ENCODE measurements at places on chromosomes 5 and 9.

DNA sequence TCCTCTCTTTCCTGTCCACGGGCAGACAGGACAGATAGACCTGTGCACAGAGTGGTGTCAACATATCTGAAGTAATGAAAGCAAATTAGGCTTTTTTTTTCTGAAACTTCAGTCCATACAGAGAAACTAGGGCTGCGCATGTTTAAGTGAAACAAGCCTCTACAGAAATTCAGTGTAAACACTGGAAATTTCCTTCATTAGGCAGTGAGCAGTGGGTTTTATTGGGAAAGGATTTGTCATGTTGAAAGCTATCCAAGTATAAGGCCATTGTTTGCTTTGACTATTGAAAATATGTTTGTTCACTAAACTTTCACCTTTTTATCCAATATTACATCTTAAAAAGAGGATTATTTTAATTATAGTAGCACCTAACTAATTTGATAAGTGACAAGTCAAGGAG is 161.2 kb downstream of the AOPEP start:
- DNase-seq: no peak

GRCh38 chr5:68303038-68303738 is 87.6 kb downstream of the PIK3R1 start:
- DNase-seq: peak; percentile 25

DNA sequence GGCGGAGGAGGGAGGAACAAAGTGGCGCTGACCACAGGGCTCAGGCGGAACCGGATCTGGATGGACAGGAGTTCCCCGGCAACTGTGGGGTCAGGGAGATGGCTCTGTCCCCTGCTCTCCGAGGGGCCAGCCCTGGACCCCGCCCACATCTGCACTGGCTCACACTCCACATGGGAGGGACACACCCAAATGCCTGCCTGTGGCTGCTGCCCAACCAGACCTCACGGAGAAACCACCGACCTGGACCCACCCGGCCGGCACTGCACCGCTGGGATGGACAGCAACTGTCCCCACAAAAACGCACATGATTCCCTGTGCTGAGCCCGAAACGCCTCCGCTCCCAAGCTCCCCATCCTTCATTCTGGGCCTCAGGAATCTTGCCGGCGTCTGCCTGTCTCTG is 4.8 kb downstream of the CCDC187 start:
- no peak for DNase-seq

GRCh38 chr9:80632041-80632440 is 1057.3 kb downstream of the TLE1 start:
- DNase-seq: no peak

- DNase-seq: no peak
Measured at GRCh38 chr9:37187713-37188439, 67.5 kb downstream of the ZCCHC7 start.

DNA sequence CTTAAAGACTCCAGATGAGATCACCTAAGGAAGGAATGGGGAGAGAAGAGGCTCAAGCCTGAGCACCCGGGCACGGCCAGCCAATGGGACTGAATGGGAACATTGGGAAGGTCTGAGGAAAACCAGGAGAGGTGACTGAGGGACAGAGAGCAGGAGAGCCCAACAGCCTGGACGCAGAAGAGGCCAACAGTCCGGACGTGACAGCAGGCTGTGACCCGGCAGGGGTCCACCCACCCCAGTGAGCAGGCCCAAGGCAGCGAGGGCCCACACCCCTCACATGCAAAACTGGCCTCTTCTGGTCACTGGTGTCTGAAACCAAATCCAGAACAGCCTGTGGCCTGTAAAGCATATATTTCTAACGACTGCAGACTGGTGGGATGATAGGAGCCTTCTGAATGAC is 7.6 kb upstream of the SPTLC1 start:
- no peak for DNase-seq

- no peak for DNase-seq
Measured at GRCh38 chr5:81513473-81513872, 119.5 kb upstream of the ACOT12 start.

DNA sequence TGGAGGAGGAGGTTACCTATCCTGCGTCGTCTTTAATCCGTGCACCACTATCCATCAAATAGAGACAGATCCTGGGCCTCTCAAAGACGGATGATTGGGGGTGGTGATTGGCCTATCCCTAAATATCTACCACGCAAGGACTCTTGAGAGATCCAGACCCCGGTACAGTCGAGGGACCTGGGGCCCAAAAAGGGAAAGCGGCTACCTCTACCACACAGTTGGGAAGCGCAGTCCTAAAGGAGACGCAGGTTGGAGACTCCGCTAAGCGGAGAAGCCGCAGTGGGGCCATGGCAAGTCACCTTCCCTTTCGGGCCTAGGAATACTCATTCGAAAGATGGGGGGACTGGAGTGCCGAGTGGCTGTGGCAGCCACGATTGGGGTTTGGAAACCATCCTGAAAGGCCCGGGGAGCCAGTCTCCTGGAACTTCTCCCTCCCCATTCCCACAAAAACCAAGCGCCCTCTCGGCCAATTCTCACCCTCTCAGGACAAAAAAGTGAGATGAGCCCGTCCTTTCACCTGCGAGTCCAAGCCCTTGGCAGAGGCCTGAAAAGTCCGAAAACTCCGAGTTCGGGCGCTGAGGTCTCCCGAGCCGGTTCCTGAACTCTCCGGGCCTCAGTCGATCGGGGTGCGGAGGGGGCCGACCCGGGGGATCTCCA is 499 bp upstream of the FOXE1 start:
- no peak for DNase-seq

DNA sequence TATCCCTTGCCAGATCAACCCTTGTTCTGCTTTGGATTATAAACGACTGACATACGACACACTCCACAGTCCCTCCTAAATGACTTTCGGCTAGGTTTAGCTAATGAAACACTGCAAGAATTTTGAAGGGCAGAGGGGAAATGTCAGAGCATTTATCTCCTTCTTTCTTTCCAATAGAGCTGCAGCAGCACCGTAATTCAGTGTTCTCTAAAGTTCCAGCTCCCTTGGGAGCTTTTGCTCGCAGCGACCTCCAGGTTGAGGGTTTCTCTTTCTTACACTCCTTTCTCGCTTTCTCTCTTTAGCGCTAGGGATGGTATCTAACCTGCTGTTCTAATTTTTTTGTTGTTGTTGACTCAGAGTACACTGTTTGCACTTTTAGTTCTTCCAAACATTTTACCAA is 467.1 kb upstream of the ST8SIA4 start:
- DNase-seq: peak; percentile 2

DNA sequence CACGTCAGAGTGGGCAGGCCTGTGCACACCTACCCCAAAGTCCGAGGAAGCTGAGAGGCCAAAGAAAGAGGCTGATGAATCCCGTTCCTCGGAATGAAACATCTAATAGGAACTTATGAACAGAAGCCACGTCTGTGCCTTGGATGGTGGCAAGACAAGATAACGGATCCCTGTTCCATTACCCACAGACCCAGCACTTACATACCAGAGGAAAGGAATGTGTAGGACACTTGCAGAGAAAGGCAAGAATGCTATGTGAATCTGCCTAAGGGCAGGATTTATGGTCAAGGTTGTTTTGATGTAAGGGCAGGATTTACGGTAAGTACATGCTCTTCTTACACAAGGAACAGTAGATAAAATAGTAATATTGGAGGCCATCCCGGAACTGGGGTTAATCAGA is 93.2 kb downstream of the WDR41 start:
- no peak for DNase-seq

GRCh38 chr9:2267181-2267745 is 252.1 kb downstream of the SMARCA2 start:
- peak; percentile 49 for DNase-seq

GRCh38 chr9:37486616-37487548 is 1.1 kb downstream of the POLR1E start:
- DNase-seq: peak; percentile 95

DNA sequence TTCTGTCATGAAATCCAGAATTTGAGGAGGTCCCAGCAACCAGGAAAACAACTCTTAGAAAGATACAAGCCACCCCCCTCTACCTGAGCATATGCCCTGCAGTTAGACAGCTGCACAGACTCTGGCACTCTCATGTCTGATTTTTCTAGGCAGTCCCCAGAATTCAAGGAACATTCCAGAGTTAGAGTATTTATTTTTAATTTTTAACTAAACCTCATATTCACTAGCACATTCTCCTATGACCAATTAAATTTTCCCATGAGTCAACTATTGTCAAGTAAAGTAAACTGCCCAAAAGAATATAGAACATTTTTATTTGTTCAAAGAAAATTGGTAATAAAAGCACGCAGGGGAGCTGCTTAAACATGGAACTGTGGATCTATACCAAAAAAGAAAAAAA is 490.5 kb upstream of the SEMA6A start:
- no peak for DNase-seq

DNA sequence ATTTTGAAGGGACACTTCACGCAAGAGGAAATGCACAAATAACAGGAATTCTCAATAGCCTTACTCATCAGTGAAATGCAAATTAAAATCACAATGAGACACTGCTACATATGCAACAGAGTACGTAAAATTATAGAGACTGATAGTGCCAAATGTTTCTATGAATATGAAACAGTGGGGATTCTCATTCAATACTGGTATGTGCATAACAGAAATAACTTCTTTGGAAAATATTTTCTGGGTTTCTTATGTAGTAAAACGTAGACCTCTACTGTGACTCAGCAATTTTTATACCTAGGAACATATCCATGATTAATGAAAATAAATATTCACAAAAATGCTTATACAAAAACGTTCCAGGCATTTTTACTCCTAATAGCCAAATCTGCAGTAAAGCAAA is 1625.2 kb downstream of the MAT2B start:
- DNase-seq: no peak

GRCh38 chr5:61811052-61811451 is 479.0 kb downstream of the ZSWIM6 start:
- no peak for DNase-seq

GRCh38 chr9:129669946-129670345 is 4.5 kb downstream of the PRRX2 start:
- DNase-seq: no peak

DNA sequence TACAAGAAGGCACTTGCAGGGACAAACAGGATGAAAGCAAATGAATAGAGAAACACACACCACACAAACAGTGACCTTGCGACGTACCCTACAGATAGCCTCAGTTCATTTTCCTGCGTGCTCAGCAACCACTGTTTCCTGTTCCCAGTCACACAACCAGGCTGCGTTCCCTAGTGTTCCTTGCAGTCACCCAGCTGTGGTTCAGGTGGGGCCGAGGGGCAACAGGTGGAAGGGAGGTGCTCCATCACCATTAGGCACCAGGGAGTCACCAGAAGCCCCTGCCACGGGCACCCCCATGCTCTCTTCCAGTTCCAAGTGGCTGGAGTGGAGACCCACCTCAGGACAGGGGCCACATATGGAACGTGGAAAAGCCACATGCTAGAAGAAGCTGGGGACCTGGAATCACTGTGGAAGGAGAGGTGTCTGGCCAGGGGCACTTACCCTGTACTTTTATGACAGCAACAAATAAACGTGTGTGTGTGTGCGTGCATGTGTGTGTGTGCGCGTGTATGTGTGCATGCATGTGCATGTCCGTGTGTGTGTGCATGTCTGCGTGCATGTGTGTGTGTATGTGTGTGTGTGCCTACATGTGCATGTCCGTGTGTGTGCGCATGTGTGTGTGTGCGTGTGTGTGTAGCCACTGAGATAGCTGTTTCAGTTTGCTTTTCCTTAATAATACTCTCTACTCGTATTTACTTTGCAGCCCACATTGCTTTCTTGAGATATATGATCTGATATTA is 18.8 kb upstream of the FCN2 start:
- DNase-seq: no peak

DNA sequence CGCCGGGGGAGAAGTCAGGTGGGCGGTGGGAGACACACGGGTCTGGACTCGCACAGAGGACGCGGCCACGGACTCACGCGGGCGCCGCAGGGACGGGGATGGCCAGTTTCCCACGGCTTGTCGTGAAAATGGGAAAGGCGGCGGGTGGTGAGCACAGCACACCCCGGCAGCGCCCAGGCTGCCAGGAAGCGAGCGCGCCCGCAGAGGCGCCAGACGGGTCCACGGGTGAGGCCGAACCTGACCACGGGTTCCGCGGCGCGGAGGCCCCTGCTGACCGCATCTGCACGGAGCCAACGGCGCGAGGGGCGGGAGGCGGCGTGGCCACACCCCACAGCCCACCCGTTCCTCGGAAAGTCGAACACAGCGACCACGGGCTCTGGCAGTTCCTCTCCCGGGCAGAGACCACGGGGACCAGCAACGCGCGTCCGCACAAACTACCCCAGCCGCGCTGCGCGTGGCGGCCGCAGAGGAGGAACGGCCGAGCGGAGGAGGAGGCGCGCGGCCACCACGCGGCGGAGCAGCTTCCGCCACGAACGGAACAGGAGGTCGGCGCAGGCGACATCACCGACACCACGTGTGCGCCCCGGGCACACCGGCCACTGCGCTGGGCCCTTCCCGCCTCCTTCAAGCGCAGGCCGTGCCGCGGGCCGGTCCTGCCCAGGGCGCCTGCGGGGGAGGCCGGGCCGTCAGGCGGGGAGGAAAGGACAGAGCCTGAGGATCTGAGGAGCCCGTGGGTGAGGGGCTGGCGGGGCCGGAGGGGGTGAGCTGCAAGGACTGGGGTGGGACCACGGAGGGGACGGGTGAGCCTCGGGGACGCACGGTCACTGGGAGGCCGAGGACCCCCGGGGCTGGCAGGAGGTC is 5.6 kb downstream of the EXD3 start:
- DNase-seq: no peak

DNA sequence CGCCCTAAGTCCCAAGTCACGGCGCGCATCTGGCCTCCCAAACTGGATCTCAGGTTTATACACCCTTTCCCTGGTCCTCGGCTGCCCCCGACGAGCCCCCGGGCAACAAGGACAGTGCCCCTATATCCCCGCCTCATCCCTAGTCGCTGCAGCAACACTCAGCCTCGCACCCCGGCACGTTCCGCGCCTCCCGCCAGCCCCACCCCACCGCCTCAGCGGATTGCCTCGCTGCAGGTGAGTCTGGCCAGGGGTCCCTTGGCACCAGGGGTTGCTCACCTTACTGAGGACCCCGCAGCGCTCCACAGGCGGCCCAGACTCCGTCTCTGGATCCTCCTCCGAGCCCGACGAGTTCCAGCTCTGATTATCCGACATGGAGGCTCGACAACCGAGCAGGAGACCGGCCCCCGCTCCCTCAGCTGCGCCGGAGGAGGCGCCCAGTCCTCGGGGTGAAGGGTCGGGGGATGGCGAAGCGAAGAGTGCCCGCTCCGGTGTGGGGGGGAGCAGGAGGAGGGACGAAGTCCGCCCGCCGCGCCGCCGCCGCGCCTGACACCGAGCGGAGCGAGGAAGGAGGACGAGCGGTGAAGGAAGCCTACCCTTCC is 494 bp downstream of the CERT1 start:
- DNase-seq: peak; percentile 67

GRCh38 chr5:2701592-2701991 is 49.9 kb downstream of the IRX2 start:
- no peak for DNase-seq

DNA sequence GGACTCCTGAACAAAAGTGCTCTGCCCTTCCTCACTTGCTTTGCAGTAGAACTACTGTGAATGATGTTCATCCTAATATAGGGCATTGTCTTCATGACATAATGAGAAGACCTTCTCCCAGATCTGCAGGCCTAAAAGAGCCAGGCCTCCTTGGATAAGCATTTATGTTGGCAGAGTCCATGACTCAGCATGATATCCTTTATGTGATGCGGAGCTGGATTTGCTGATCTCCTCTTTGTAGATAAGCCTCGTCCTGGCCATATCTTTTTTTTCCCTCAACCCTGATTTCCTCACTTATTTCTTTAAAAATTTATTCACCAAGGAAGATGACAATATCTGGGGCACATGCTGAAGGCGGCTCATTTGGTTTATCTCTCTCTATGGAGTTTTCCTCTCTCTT is 62.4 kb upstream of the TAS2R1 start:
- no peak for DNase-seq
